GOT3 (cell line): ENCODE measurements at places on chromosomes 2 and 18.

GRCh38 chr2:221836095-221836494, 264.0 kb upstream of the EPHA4 start:
- no peak for DNase-seq

DNA sequence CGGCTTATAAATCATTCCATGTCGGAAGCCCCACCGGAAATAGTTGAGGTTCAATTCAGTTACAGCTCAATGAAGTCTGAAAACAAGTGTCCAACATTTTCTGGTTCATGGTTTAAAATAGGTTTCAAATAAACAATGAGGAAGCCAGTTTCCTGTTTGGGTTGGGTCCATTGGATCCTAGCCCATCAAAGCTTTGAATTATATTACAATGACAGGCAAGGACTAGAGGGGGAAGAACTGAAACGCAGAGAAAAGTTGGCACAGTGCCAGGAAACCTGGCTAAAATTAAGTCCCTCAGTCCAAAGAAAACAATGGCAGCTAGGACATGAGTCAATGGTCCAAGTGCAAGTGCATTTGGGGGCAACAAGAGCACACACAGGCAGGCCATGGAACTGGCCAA, 32.0 kb downstream of the SLC14A1 start:
- no peak for DNase-seq

DNA sequence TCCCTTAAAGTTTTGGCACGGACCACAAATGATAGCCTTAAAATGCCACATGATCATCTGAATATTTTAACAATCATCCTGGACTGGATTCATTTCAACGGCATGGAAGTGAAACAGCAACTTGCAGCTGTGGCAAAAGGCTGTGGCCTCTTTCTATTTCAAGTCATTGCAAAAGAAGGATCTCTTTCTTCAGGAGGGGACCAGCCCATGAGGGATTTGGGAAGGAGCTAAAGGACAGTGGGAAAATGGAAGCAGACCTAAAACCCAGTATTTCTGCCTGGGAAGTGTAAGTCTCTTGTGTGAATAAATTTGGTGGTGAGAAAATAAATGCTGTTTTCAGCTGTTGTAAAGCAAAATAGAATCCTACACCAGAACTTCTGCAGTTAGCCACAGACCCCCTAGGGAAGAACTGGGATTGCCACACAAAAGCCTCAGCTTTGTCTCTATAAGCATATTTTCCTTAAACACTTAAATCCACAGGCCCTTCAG, 107.3 kb upstream of the ZFP36L2 start:
- DNase-seq = no peak

GRCh38 chr2:217291259-217291658, 431.4 kb upstream of the TNP1 start:
- no peak for DNase-seq

DNA sequence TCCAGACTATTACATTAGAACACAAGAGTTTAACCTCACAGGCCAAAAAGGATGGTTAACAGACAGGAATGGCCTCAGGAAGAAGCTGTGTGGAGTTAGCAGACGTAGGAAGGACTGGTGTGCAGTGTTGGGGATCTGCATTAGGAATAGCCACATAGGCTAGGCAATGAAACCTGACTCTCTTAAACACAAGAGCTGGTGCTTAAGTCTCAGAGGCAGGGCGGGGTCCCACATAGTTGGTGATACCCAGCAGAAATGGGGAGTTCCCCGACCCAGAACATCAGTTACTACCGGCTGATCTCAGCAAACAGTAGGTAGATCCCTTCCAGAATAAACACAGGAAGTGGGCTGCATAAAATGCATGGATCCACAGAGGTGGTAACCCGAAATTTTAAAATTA, 64.1 kb downstream of the CCDC93 start:
- no peak for DNase-seq

GRCh38 chr2:238943338-238944067, 95.6 kb downstream of the TWIST2 start:
- DNase-seq = no peak

DNA sequence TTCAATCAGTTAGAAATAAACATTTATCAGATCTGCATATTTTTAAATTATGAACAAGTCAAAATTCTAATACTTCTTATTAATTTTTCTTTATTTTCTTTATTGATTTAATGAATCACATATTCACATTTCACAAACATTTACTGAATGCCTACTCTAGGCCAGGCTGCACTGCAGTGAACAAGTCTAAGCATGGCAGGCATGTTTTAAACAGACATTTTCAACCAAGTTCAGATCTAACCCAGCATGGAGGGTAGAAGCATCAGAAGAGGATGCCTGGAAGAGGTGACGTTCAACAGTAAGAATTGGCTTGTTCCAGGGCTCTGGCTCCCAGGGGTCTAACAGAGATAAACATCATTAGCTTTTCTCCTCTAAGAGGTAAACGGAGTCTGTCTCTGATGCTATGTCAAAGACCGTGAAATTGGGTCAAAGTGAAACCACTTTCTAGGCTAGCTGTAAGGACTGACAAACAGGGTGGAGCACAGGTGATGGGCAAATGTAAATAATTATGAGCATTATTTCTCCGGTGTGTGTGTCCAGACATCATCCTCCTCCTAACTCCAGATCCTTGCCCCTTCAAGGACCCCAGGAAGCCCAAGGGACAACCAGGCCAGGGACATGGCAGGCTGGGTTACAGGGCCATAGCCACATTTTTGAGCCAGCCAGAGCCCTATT, 50.6 kb downstream of the UNC50 start:
- DNase-seq = no peak
